H1 (cell line): ENCODE measurements at places on chromosomes 2 and 18.

GRCh38 chr2:24863641-24864040 is 56.4 kb downstream of the ADCY3 start:
- DNase-seq: no peak

DNA sequence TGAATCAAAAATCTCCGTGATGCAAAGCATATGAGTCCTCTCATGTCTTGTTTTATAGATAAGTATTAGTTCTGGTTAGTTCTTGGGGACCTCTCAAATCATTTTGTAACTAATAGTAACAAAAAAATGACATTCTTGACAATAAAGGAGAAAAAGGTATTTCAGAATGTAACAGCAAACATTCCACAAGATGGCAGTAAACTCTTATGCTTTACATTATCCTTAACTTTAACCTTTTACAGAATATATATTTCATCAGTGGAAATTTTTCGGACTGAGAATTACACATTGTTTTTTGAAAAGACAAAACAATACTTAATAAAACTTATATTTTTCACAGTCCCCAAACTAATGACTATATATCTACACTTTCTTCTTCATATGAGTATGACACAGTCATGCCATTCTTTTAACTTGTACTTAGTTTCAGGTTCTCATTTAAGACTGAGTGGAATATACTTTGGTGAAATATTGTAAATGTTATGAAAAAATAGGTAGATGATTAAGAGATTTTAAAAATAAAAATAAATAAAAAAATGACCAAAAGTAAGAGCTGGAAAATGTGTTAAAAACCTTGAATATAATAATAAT is 142.9 kb upstream of the NXPH2 start:
- no peak for DNase-seq

DNA sequence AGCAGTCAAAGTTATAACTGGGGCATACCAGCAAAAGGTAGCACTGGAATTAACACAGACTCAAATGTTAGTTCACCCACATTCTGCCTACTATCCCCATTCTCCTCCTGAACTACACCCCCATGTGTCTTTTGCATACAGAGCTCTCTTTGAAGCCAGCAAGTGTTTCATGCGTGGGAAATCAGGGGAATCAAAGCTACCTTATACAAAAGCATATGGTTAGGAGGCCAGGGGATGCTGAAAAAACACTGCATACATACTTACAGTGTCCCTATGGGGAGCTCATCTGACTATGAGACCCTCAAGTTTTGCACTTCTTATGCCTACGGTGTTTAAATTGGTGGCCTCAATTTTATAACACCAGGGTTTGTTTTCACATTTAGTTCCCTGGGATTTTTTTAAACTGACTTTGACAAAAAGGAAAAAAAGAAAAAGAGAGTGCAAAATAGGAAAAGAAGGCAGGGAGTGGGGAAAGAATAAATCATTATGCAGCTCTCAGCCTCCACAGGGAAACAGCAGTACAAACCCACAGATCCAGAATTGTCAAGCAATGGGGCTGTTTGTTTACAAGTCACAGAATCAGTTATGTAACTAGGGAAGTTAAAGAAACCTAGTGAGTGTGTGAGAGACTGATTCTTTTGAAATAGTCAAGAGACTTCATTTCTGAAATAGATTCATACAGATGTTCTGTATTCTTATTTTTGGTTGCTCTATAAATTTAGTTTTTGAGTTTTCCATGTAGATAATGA is 20.1 kb upstream of the PPP3R1 start:
- no peak for DNase-seq

DNA sequence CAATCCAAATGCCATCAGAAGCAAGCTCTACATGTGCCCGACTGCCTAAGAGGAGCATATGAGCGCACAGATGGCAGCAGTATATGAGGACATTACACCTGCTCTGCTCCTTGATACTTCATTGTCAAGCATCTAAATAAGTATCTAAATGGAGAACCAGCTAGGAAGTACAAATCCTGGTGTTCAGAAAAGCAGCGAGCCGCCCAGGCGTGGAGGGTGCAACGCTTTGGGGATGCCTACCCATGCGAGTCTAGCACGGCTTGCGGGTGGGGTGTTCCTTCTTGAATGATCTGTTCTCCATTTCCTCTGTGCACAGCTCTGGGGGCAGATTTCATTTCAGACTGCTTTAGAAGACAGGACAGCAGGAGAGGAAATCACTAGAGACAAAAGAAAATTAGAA is 63.0 kb upstream of the BCL2L11 start:
- DNase-seq: no peak

GRCh38 chr18:74957588-74958224 is 251.2 kb downstream of the PTGR3 start:
- DNase-seq: no peak

GRCh38 chr2:141699573-141699972 is 431.2 kb downstream of the LRP1B start:
- DNase-seq: no peak

DNA sequence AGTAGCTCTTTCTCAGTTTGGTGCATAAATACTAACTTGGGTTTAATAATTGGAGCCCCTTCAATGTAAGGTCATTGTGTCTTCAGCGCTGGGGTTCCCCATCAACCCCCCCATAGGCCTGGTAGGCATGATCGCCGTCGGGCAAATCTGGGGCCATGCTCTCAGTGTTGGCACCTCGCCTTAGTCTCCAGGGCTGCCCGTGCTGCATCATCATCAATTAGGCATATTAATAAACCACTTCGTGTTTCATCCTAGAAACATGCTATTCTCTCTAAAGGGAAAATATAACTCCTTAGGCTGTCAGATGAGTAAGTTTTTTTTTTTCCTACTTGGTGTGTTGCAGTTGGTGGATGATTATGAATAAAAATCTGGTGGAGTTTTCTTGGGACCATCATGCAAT is 96.7 kb upstream of the IL1R2 start:
- no peak for DNase-seq

GRCh38 chr2:197885587-197885986 is 81.2 kb downstream of the PLCL1 start:
- DNase-seq: no peak

DNA sequence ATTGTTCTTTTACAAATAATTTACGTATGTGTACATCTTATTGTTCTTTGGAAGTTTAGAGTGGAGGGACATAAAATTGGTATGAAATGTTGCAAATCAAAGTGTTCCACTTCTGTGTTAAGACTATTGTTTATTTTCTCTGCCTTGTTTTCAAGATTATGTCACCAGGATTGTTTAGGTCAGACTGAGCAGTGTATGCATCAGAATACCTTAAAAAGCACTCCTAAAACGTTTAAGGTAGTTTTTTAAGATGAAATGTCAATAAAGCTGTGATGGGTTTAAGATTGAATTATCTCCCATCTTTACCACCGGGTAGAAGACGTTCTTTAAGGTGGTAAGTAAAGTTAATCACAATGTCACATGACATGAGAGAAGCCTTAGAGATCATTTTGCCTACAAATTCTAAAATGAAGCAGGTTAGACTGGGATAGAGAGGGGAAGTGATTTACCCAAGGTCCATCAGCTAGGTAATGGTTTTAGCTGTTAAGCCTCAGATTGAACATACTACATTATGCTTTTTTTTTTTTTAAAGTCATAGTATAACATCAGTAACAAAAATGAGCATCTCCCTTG is 10.6 kb downstream of the VAPA start:
- DNase-seq: no peak

GRCh38 chr2:169509955-169510354 is 453 bp downstream of the KLHL41 start:
- no peak for DNase-seq

GRCh38 chr2:234469972-234470371 is 26.9 kb downstream of the ARL4C start:
- DNase-seq: no peak

- DNase-seq: no peak
These were observed 25.3 kb upstream of the IL1RN start for GRCh38 chr2:113102133-113102532.

GRCh38 chr2:69785358-69785757 is 43.4 kb downstream of the ANXA4 start:
- DNase-seq: no peak

- DNase-seq: no peak
These were observed 563.4 kb downstream of the LRRTM4 start for GRCh38 chr2:76958749-76959148.

DNA sequence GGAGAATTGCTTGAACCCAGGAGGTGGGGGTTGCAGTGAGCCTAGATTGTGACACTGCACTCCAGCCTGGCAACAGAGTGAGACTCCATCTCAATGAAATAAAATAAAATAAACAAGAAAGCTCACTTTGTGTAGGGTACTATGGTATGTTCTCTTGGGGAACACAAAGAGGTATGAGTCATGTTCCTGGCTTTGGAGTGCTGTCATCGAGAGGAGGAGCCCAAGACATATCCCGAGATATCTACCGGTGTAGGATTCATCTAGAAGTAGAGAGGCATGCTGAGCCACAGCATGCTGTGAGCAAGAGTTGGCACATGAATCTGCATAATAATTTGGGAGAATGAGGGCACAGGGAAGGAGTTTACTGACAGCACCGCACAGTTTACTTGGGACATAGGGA is 244.9 kb upstream of the EPHA4 start:
- no peak for DNase-seq

DNA sequence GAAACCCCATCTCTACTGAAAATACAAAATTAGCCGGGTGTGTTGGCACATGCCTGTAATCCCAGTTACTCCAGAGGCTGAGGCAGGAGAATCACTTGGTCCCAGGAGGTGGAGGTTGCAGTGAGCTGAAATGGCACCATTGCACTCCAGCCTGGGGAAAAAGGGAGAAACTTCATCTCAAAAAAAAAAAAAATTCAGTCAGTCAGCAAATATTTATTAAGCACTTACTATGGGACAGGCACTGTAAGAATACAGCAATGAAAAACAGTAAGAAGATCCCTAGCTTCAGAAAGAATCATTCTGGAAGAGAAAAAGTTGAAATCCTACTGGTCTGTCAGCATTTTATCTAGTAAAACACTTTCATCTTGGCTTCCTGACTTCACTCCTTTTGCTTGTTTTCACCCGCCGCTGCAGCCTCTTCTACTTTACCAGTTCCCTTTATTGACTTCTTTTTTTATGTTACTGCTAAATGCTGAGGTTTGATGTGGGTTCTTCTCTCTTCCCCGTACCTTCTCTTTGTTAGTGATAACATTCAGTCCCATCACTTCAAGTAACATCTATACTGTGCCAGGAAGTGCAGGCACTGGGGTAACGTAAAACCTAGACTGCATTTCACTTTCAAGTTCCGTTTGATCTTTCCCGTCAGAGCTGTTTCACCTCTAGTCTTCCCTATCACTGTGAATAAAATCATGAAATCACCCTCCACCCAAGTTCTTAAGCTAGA is 10.8 kb upstream of the TAF4B start:
- no peak for DNase-seq

GRCh38 chr2:86243272-86243671 is 44.0 kb downstream of the MRPL35 start:
- DNase-seq: no peak

DNA sequence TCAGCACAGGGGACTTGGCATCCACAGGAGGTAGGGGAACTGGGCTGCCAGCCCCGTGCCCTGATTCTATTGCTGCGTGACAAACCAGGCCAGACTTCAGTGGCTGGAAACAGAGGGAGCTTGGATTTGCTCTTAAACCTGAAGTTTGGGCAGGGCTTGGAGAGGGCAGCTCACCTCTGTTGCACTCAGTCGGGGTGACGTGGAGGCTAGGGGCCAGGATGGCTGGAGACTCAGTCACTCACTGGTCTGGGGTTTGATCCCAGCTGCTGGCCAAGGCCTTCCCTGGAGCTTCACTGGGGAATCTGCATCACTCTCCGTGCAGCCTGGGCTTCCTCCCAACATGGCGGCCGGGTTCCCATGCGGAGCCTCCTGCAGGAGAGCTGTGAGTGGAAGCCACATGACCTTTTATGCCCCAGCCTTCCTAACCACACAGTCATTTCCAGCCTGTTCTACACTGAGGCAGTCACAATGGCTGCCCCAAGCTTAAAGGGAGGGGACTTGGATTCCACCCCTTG is 175.2 kb upstream of the HDAC4 start:
- DNase-seq: no peak

DNA sequence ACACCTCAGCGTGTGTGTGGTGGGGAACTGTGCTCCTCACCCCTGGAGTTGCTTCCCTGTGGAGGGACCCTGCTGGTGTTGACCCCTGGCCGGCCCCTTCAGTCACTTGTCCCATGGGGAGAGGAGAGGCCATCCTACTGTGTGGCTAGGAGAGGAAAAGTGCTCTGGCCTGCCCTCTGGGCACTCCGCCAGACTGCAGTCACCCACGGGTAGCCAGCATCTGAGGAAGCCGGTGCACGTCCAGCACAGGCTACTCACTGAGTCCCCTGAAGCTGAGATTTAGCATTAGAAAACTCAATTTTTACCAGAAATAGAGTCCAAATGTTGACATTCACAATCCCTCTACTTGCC is 211.5 kb upstream of the RAB6C start:
- no peak for DNase-seq

GRCh38 chr2:238493880-238494572 is 67.3 kb downstream of the ASB1 start:
- no peak for DNase-seq

DNA sequence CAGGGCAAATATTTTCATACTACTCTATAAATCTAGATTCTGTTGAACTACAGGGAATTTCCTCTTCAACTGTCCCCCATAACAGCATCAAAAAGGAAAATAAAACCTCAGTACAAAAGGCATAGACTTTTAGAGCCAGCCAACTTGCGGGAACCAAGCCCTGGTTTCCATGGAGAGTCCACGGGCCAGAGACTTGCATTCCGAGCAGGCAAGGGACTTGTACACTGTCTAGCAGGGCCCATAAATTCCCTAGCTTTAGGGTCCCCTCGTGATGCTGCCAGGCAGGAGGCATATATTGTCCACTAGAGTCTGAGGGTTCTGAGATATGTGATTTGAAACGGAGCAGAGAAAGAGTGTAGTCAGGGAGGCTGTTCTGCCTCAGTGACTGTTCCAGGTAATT is 153.1 kb upstream of the SLC14A2 start:
- DNase-seq: no peak

GRCh38 chr2:75074228-75074627 is 115.8 kb downstream of the POLE4 start:
- DNase-seq: no peak

DNA sequence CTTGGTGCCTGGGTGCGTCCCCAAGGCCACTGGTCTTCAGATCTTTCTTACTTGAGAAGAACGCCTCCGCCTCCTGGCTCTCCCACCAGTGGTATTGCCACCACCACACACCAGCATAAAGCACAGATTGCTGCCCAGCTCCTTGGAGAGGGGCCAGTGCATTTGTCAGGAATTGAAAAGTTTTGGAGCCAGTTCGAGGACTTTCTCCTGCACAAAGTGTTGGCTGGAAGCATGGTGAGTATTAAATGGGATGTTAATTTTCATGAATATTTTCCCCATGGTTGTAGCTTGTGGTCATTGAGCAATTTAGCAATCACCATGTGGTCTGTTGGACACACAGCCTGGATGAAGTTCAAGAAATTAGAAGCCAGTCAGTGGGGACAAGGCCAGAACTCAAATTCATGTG is 684.6 kb upstream of the FANCL start:
- no peak for DNase-seq

GRCh38 chr2:99336804-99337112 is 431 bp upstream of the EIF5B start:
- DNase-seq: no peak

- DNase-seq: no peak
These were observed 7.6 kb upstream of the METTL21A start for GRCh38 chr2:207632575-207633493.

- DNase-seq: no peak
These were observed 13.6 kb downstream of the ASAP2 start for GRCh38 chr2:9220201-9220600.

GRCh38 chr2:39175026-39175812 is 54.4 kb upstream of the SOS1 start:
- DNase-seq: no peak

- DNase-seq: no peak
These were observed 466.2 kb downstream of the IRS1 start for GRCh38 chr2:226333388-226333787.

GRCh38 chr2:19098467-19099160 is 259.8 kb downstream of the OSR1 start:
- DNase-seq: no peak
